Activated CD4-positive, CD25-positive, alpha-beta regulatory T cell treated with anti-CD3 and anti-CD28 coated beads, Interleukin-2, amount 50 U/mL, for 24 hours (primary cell): ENCODE measurements at places on chromosomes 3 and 15.

DNA sequence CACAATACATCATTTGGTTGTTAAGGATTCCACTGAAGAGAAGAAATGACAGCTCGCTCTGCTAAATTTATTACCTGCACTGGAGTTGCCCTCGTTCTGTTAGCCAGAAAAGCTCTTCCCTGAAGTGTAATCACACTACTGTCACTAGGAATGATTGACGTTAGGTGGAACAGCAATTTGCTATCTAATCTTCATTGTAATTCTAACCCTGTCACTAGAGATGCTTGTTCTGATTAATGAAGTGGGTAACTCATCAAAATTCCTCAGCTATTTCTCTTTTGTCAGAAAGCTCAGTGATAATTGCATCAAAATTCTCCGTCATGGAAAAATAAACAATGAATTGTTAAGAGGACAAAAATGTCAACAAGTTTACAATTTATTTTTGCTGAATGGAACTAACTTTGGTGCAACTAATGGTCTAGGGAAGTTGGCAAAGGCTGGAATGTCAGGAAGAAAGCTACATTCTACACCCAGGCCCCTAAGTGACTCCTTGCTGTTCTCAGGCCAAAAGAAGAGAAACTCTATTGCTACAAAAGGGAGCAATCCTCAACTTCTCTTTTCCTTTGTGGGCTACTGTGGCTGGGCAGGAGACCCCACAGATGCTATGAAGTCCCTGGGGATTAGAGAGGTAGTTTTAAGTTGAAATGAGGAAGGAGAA, 34.1 kb downstream of the CCDC191 start:
- no peak for ATAC-seq

GRCh38 chr3:194327218-194328052, 23.7 kb downstream of the CPN2 start:
- ATAC-seq = no peak

- ATAC-seq = no peak
Measured at GRCh38 chr3:179268400-179269051, 17.6 kb upstream of the KCNMB3 start.

DNA sequence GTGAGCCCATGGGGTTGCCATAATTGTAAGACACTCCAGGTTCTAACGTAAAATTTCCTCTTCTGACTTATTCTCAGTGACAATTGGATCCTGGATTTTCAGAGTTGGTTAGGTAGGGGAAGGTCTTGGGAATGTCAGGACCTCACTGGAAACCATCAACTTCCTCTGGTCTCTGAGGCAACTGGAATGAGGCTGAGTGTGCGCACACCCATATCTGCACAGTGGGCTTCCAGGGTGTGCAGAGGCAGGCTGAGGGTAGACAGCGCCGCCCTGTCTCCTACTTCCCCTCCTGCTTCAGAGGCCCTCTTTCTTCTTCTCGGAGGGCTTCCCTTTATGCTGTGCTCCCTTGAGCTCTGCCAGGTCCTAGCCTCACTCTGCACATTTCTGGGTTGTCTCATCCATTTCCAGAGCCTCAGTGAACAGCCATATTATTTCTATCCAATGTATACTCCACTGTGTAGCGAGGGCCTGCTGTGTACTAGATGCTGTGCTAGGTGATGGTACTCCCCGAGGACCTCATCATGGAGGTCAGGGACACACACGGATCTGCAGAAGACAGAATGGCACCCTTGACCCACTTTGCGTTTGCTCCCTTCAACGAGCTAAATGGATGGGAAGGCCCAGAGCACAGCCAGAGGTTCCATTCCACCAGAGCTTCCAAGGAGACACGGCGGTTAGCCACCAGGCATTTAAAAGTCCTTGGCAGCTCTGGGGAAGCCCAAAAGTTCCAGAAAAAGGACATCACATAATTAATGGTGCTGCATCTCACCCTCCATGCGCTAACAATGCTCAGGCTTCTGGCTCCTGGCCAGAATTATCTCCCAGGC, 18.3 kb downstream of the ACAA1 start:
- no peak for ATAC-seq

GRCh38 chr3:14153663-14154062, 24.7 kb downstream of the XPC start:
- no peak for ATAC-seq

DNA sequence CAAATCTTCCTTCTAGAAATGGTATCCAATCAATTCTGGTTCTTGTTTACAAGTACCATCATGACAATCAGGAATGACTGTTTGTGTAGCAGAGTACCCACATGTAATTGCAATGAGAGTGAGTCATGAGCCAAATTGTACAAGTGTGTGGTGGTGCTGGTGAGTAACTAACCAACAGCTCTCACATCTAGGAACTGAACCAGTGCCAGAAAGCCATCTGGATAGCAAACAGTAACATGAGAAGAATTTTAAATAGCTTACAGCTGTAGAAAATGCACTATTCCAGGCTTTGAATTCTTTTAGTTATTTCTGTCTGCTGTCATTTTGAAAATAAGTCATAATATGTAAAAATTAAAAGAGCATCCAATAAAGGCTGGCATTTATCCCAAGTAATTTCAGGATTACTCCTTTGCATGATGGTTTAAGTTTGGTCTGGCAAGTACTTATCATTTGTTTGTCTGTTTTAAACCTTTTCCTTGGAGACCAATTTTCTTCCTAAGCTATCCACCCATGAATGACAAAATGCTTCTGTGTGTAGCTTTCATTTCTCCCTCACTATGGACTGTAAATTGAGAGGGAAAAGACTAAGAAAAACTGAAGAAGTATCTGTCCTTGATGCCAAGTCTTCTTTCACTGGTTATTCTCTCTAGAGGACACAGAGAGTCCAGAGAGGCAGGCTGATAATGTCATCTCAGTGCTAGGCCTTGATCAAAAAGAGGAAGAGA, 60.0 kb downstream of the PIK3CB start:
- peak; percentile 100 for ATAC-seq

- ATAC-seq = no peak
Measured at GRCh38 chr15:77573802-77574201, 58.9 kb downstream of the LINGO1 start.

DNA sequence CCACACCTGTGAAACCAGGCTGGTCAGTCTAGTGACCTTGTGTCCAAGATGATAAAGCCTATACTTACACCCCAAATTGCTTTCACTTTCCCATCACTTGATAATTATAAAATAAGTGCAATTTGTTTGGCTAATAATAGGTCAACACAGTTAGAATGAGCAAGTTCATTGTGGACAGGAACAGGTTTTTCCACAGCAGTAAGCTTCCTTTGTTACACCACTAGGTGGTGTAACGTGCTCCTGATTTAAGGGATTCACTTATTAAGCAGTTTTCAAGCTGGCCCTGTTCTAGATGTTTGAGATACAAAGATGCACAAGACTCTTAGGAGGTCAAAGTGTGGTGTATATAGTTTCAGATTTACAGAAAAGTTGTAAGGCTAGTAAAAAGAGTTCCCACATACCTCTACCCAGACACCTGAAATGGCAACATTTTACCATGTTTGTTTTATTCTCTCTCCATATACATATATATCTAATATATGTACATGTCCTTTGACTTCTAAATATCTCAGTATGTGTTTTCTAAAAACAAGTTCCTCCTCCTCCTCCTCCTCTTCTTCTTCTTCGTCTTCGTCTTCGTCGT, 6.8 kb upstream of the MFSD1 start:
- no peak for ATAC-seq

DNA sequence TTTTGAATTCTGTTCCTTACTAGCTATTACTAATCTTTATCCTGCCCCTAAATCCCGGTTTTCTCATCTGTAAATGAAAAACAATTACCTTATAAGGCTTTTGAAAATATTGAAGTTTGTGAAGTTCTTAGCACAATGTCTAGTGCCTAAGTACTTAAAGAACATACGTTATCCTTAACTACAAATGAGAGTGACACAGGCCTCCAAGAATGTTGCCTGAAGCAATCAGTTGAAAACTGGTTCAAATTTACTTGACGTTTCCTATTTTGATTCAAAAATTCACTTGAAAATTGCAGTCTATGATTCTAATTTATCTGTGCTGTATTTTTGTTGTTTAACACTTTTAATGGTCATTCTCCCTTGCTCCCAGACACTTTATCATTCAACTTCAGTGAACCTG, 3.2 kb downstream of the SENP7 start:
- no peak for ATAC-seq

GRCh38 chr3:145678401-145678800, 482.6 kb downstream of the PLOD2 start:
- ATAC-seq = no peak

GRCh38 chr3:1007866-1008265, 85.0 kb upstream of the CNTN6 start:
- ATAC-seq = no peak

DNA sequence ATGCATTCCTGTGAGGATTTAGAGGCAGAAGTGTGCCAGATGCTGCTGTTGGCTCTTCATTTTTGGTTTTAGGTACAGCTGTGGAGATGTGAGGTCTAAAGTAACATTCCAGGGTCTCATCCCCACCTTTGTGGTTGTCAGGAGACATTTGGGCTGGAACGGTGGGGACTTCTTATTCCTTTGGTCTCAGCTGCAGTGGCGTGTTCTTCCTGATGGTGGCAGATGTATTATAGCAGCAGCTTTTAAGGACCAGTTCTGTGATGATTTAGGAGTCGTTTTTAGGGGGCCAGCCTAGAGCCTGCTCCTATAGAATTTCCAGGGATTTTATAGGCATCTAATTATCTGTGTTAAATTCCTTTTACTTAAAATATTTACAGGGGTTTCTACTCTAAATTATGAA, 221.0 kb upstream of the EOMES start:
- ATAC-seq = no peak

DNA sequence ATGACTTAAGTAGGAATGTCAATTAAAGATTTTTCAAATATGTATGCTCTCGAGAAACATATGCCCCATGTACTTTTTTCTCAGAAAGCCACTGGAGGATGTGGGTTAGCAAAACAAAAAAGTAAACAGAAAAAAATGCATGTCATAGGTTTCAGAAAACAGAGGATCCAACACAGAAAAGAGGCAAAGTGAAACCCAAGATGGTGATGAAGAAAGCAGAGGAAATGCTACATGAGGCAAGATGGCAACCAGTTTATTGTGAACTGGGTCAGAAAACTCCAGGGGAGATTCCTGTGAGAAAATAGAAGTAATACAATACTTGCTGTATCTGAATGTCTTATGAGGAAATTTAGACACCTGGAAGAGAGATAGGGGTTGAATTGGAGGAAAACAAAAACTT, 30.8 kb upstream of the EOMES start:
- ATAC-seq = no peak

DNA sequence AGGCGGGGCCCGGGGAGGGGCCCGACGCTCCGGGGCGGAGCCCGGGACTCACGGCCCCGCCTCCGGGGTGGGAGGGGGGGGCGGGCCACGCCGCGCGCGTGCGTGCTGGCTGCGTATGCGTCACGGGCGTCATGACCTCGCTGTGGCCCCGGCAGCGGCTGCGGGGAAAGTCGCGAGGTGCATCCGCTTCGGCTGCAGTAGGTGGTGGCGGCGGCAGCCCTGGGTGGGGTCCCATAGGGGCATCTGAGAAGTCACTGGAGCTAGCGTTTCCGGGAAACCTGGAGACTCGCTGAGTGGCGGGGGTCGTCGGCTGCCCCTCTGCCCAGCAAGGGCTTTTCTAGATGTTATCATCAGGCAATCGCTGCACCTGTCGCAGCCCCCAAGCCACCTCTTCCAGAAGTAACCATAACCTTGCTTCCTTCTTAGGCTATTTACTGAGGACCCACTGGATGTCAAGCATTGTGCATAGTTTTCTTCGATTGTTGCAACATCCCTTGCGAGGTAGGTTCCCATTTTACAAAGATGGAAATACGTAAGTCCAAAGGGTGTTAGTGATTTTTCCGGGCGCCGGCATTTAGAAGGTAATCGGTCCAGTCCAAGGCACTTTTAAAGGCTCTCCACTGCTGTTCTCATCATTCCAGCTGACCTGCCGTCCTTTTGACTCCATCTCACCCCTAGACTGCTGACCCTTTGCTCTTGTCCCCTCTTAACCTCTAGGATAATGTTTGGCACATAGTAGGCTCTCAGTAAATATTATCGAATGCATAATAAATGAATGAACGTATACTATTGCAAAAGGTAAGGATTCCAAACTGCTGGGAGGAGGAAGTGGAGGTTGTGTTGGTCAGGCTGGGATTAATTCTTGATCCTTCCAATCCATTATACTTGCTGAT, at the start of gene GDPGP1:
GDPGP1 (plus strand) TSS at position 114 of the 893 bp plus-strand sequence. CDS start 6,700 bp downstream, outside the sequence.
- ATAC-seq = peak; percentile 68

DNA sequence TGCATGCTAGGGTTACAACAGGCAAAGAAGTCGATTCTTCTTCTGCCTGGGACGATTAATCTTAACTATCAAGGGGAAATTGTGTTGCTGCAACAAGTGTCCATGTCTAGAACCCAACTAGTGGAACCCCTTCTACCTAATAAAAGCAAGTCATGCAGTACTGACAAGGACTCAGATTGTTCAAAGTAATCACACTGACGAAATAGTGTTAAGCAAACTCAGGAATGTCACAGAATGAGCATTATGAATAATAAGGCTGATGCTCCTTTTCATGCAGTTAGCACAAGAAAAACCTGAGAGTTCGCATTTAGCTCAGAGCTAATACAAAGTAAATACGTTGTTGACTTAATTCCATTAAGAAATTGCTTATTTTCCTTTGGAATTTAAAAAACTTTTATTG, 47.5 kb upstream of the TRIM42 start:
- no peak for ATAC-seq

- ATAC-seq = no peak
Measured at GRCh38 chr3:124587053-124587408, 143.2 kb upstream of the UMPS start.

- no peak for ATAC-seq
Measured at GRCh38 chr3:155385896-155386625, 92.6 kb upstream of the STRIT1 start.

DNA sequence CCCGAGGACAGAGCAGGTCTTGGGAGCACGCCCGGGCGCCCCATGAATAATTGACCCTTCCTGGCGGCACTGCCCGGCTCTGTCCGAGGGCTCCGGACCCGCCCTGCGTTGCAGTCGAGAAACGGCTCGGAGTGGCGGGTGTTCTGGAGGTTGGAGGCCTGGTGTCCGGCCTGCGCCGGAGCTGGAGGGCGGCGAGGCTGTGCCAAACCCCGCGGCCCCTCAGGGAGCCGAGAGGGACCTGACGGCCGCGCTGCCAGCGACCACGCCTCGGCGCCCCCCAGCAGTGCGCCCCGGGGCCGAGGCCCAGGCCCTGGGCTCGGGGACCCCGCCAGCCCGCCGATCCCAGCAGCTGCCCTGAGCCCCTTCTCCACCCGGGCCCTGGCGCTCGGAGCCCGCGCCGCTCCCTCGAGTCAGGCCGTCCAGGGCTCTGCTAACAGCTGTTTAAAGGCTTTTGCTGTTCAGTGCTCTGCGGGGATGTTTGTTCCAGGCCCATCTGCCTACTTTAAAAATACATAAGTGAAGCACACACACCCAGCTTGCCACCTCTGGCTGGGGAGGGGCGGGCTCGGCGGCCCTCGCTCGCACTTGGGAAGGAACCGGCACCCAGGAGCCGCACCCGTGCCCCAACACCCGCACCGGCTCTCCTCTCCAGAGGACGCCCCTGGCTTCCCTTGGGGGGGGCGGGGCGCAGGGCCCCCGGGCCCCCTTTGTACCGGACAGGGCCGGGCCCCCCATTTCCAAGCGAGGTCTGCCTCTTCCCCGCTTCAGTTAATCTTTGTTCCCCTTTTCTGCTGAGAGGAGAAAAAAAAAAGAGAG, 730 bp upstream of the ZNF710 start:
- no peak for ATAC-seq

GRCh38 chr3:30964612-30965011, 70.2 kb upstream of the GADL1 start:
- ATAC-seq = peak; percentile 91
